ENCODE measurements at places on chromosomes 7 and 10.

- DNase-seq, result no peak
These were observed 216.7 kb upstream of the RNF32 start for GRCh38 chr7:156423876-156424275.

- DNase-seq, result no peak
These were observed 16.3 kb downstream of the PRKCQ start for GRCh38 chr10:6563731-6564130.

DNA sequence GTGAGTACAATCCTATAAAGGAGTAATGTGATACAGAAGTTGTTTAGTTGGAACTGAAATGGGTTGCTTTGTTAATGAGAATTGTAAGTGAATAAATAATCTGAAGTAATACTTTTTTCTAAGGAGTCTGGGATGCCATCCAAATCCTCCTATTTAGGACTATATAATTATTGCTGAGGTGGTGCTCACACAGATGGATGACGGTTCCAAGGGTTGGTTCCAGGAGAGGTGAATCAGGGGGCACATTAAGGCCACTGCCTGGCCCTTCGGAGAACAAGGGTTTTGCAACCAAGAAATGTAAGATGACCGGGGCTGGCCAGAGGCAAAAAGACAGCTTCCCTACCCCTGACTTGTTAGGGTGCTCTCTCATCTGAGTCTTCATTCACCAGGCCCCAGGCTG is 352.7 kb downstream of the PHTF2 start:
- DNase-seq, result no peak

DNA sequence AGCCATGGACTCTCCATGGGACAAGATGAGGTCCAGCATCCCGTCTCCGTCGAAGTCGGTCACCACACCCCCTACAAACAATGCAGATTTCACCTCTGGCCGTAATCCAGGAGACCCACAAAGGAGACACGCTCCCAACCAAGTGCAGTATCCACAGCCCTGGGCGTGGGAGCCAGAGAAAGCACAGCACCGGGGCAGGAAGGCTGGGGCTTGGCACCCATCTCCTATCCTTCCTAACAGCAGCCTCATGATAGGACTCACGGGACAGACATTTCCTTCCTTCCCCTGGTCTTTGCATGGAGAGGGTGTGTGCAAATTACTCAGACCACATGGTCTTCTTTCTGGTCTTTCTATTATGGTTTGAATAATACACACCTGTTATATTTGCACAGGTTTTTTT is 46.3 kb downstream of the GOLGA7B start:
- no peak for DNase-seq

DNA sequence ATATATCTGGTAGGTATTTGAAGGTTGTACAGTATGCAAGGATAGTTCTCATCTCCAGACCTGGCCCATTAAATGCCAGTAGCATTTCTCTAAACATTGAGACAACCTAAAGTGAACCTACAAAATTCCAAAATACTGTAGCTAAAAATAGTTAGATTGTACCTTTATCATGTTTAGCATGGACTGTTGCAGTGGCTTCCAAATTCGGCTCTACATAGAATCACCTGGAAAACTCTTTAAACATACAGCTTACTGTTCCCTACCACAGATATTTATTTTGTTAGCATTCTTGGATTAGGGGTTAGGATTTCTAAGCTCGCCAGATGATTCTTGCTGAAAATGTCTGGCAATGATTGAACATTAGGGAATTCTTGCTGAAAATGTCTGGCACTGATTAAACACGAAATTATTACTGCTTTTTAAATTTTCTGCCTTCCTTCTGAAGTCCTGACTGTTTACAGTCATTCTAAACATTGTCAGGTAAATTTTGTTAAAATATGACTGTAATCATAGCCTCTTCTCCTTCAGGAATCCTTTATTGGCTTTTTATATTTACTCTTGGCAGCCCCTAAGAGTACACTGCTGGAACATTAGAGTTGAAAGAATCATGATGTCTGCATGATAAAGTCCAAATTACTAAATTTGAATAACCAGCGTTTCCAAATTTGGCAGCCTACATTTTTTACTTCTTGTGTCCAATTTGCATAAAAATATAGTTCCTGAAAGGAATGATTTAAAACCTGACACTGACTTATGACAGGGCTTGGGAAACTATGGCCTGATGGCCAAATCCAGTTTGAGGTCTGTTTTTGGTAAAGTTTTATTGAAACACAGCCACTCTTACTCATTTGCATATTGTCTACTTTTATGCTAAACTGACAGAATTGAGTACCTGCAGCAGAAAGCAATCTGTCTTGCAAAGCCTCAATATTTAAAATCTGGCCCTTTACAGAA is 40.3 kb downstream of the SHOC2 start:
- DNase-seq, result peak; percentile 18

- DNase-seq, result no peak
These were observed 875.8 kb upstream of the KCND2 start for GRCh38 chr7:119397156-119397555.

DNA sequence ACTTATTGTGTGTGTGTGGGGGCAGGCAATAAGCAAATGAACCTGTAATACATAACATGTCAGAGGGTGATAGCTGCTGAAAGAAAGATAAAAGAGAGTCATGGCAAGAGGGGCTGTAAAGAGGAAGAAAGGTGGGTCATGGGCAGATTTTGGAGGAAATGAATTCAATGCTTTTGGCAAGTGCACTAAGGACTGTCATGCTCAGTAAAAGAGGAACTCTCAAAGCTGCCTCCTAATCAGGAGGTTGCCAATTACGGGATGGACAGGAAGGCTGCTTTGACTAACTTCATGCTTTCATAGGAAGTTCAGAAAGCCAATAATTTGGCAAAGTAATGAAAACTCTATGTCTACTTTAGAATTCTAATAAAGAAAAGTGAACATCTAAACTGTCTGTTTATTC is 401.2 kb downstream of the SH2D4B start:
- no peak for DNase-seq

DNA sequence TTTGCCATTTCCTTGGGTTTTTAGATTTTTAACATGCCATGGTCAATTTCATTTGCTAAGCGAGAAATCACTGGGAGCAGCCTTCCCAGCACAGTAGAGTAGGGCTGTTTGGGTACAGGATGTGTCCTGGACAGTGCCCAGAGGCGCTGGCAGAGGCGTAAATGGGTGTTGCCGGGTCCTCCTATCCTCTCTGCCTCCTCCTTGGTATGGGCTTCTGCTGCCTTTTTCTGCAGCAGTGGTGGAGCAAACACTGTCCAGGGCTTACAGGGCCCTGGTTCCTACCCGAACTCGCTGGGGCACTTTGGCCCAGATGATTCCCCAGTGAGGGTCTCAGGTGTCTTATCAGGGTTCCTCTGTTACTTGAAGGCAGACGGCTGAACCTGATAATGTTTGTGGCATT is 298.3 kb downstream of the RPS24 start:
- DNase-seq, result no peak

DNA sequence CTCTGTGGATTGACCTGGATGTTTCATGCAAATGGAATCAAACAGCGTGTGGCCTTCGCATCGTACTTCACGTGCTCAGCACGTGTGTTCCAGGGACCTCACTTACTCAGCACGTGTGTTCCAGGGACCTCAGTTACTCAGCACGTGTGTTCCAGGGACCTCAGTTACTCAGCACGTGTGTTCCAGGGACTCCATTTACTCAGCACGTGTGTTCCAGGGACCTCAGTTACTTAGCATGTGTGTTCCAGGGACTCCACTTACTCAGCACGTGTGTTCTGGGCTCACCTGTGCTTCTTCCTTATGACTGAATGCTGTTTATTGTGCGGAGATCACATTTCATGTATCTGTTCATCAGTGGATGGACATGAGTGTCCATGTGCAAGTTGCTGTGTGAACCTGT is 22.0 kb downstream of the INPP5A start:
- no peak for DNase-seq

- no peak for DNase-seq
These were observed 79.2 kb upstream of the KCNIP2 start for GRCh38 chr10:101922846-101923245.

DNA sequence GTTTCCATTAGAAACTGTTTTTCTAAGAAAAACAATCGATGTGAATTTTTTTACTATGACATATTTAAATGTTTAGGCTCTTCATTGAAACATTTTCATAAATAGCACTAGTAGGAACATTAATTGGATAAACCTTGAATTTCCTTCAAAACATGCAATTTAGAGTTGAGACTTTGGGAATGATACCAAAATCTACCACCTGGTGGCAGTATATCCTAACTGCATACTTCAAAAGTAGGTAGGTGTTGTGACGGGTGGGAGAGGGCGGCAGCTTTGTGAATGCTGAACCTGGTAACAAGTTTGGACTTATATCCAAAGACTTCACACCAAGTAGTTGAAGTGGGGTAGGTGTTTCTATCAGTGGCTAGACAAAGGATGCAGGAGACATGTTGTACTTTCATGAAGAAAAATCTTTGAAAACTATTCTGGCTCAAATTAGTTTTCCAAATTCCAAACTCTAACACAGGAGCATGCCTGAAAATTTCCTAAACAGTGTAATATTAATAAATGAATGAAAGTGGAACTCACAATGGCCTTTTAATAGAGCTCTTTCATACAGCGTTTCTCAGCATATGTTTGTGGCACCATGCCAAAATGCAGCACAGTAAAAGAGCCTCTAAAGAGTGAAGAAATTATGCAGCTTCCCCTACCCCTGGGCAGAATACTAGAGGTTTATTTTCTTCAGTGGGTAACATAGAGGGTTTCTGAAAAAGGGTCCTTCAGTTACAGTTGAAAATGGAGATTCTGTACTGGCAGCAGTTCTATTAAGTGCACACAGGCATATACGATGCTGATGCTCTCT is 201.0 kb upstream of the TPK1 start:
- peak; percentile 12 for DNase-seq

- DNase-seq, result no peak
These were observed 47.0 kb upstream of the ZNF107 start for GRCh38 chr7:64618785-64619456.

GRCh38 chr10:77286531-77287508 is 350.8 kb downstream of the KCNMA1 start:
- no peak for DNase-seq

- no peak for DNase-seq
These were observed 79.6 kb downstream of the SND1 start for GRCh38 chr7:127731431-127732080.

DNA sequence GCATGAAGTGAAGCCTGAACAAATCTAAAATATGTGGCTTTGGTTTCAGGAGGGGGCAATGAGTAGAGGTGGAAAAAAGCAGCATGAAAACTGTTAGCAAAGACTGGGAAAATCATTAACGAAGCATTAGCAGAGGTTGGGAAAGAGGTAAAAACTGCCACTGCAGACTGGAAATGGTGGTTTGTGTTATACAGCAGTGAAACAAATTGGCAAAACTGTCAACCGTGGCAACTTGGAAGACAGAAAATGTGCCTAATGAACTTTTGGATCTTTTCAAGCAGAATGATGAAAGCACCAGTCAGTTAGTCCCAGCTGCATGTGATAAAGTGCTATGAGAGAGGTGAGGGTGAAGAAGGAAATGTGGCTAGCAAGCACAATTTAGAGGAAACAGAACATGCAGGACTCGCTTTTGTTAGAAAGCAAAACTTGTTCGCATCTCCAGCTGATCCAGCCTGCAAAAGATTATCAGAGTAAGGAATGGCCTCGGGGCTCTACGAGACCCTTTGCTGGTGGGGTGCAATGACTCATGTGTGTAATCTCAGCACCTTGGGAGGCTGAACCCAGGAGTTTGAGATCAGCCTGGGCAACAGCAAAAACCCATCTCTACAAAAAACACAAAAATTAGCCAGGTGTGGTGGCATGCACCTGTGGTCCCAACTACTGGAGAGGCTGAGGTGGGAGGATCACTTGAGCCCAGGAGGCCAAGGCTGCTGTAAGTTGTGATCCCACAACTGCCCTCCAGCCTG is 45.7 kb downstream of the SKIDA1 start:
- no peak for DNase-seq

DNA sequence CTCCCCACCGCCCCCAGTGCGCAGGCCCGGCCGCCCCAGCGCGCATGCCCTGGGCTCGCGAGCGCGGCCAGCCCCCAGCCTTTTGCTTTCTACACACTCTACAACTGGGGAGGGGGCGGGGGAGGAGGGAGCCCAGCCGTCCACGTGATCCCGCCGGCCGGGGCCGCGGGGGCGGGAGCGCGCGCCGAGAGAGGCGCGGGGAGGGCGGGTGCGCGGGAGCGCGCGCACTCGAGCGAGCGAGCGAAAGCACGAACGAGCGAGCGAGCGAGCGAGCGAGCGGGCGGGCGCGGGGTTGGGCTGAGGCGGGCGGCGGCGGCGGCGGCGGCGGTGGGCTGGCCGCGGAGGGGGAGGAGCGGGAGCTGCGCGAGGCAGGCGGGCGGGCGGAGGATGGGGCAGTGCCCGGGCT is at the start of gene AUTS2:
AUTS2 (plus strand) TSS at position 395 of the 406 bp plus-strand sequence. CDS start 1,179 bp downstream, outside the sequence.
- DNase-seq, result peak; percentile 92

GRCh38 chr10:73244866-73245477 is 2.1 kb downstream of the DNAJC9 start:
- DNase-seq, result no peak

GRCh38 chr10:71213127-71213621 is 804 bp downstream of the UNC5B start:
- no peak for DNase-seq

DNA sequence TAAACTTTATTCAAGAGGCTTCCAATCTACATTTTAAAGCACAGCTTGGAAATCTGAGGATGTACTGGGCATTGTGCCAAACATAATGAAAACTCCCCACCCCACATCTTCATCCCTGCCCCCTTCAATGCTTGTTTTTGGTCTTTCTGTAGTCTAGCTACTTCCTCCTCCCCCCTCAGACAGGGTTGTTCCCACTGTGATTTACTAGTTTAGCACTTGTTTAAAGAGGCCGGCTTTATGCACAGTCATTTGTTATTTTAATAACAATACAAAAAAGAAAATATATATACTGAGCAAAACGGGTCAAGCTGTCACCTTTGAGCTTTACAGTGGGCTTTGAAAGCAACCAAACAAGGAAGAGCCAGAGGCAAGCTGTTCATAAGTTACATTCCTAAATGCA is 132.6 kb downstream of the CHRM2 start:
- no peak for DNase-seq

DNA sequence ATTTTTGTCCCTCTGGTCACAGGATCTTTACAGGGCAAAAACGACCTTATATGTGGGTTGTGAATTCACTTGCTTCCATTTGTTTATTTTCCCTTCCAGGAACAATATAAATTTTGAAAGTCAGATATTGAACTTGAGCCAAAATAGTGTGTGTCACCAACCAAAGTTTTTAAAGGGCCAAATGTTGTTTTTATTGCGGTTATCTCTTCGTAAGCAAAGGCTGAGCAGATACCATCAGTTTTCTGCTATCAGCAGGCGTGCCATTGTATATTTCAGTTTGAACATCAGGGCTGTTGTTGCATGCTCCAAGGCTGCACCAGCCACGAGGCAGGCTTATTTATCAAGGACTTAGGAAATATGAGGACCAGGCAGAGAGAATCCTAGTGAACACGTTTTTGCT is 160.3 kb downstream of the PAXIP1 start:
- DNase-seq, result no peak

GRCh38 chr7:27605689-27606269 is 56.9 kb downstream of the HIBADH start:
- DNase-seq, result peak; percentile 7

GRCh38 chr7:43650457-43651052 is 67.6 kb downstream of the STK17A start:
- peak; percentile 58 for DNase-seq

- DNase-seq, result no peak
These were observed 24.9 kb downstream of the EPDR1 start for GRCh38 chr7:37945336-37945735.

GRCh38 chr10:52701647-52702046 is 70.9 kb downstream of the MBL2 start:
- no peak for DNase-seq

Data from fibroblast of skin of left quadriceps (primary cell).